ENCODE measurements at places on chromosomes 7 and 10.

DNA sequence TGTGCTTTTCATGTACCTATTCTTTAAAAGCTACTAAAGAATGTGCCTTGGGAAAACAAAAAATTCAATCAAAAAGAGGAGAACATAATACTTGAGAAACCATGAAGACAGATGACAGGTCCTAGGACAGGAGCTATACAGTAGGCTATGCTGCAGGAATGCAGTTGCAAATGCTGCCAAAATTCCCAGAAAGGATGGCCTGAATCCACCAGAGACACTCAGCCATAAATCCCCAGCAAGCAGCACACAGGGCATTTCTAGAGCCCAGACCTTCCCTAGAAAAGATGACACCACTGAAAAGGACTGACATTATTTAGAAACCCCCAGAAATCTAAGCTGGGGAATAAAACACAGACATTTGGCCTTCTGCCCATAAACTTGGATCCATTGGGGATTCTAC, 237.3 kb downstream of the C7orf25 start:
- H3K27me3 ChIP-seq = no peaks in the 10 kb centered on the region
- H3K27ac ChIP-seq = no peak overlapping the region
- H3K36me3 ChIP-seq = no peaks in the 10 kb centered on the region
- no peak overlapping the region for H3K4me3 ChIP-seq
- peaks cover 8% of the 10 kb centered on the region for H3K4me1 ChIP-seq

DNA sequence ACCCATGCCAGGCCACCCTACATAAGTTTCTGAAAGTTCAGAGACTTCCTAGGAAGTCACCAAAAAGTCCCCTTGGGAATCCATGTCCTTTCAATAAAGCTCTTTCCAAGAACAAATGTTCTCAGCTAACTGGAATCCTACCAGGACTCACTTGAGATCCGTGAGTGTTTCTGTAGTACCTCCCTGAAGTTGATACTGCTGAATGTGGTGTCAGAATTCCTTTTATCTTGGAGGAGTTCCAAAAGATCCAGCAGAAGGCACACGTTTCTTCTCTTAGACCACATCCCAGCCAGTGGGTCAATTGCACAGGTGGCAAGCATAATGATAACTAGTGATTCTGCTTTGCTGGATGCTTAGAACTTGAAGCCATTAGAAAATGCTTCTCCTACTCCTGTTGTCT, 689.7 kb upstream of the IGFBP3 start:
- no peak for DNase-seq
- no peaks in the 10 kb centered on the region for H3K27me3 ChIP-seq
- no peaks in the 10 kb centered on the region for H3K4me1 ChIP-seq
- no peak overlapping the region for H3K27ac ChIP-seq
- H3K36me3 ChIP-seq = no peaks in the 10 kb centered on the region

GRCh38 chr10:103598654-103599115, 105.2 kb downstream of the NEURL1 start:
- peak overlapping the region; percentile 45 for H3K27ac ChIP-seq
- H3K27me3 ChIP-seq = no peaks in the 10 kb centered on the region
- no peaks in the 10 kb centered on the region for H3K4me1 ChIP-seq
- peaks cover 71% of the 10 kb centered on the region for H3K36me3 ChIP-seq
- no peak for DNase-seq

GRCh38 chr7:22240904-22241571, 115.9 kb downstream of the RAPGEF5 start:
- no peaks in the 10 kb centered on the region for H3K27me3 ChIP-seq
- no peak overlapping the region for H3K4me3 ChIP-seq

- H3K27me3 ChIP-seq = no peaks in the 10 kb centered on the region
- H3K4me1 ChIP-seq = no peaks in the 10 kb centered on the region
- DNase-seq = no peak
- no peaks in the 10 kb centered on the region for H3K36me3 ChIP-seq
- H3K27ac ChIP-seq = no peak overlapping the region
- H3K4me3 ChIP-seq = no peak overlapping the region
Measured at GRCh38 chr10:66085906-66086305, 839.9 kb upstream of the LRRTM3 start.

- H3K4me1 ChIP-seq = no peaks in the 10 kb centered on the region
- H3K27me3 ChIP-seq = no peaks in the 10 kb centered on the region
- no peak overlapping the region for H3K27ac ChIP-seq
- no peak overlapping the region for H3K4me3 ChIP-seq
- peaks cover 53% of the 10 kb centered on the region for H3K36me3 ChIP-seq
- no peak for DNase-seq
Measured at GRCh38 chr7:129690701-129691100, 79.2 kb downstream of the NRF1 start.

DNA sequence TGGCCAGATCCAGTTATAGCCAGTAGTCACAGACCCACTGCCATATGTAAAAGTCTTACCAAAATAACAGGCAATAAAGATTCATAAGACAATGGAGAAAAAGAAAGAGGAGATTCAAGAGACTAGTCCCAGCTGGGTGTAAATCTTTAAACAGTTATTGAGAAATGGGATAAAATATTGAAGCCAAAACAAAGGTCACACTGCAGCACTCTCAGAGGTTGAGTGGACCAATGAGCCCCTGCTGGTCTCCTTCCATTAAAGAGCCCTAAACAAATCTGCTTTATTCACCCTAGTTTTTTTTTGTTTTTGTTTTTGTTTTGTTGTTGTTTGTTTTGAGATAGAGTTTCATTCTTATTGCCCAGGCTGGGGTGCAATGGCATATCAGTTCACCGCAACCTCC, 98.8 kb downstream of the JMJD1C start:
- H3K4me3 ChIP-seq = no peak overlapping the region
- no peaks in the 10 kb centered on the region for H3K27me3 ChIP-seq
- H3K36me3 ChIP-seq = no peaks in the 10 kb centered on the region

Measured in esophagus squamous epithelium (tissue), 5 donors.